ENCODE measurements at places on chromosomes 5 and 9.
A peak's percentile ranks its signal among the peaks of the same experiment; 100 is the strongest.

DNA sequence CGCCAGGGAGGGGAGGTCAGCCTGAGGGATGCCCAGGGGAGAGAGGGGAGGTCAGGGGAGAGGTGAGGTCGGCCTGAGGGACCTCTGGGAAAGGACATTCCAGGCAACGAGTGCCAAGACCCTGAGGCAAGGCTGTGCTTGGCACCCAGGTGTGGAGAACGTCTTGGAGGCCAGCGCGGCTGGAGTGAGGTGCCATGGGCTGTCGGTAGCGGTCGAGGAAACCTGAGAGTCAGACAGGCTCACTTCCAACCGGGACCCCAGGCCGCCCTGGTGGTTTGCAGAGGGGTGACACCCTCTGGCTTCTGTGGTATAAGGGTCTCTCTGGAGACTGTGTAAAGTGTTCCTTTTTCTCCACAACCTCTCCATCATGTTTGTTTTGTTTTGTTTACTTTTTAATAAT is 82.9 kb downstream of the CACNA1B start:
- no peak for DNase-seq

- no peak for DNase-seq
These were observed 62.9 kb downstream of the EFNA5 start for GRCh38 chr5:107607671-107608345.

- no peak for DNase-seq
These were observed 205.0 kb upstream of the DAPK1 start for GRCh38 chr9:87292449-87293191.

GRCh38 chr9:136151214-136151804 is 32.6 kb upstream of the TMEM250 start:
- DNase-seq: no peak

DNA sequence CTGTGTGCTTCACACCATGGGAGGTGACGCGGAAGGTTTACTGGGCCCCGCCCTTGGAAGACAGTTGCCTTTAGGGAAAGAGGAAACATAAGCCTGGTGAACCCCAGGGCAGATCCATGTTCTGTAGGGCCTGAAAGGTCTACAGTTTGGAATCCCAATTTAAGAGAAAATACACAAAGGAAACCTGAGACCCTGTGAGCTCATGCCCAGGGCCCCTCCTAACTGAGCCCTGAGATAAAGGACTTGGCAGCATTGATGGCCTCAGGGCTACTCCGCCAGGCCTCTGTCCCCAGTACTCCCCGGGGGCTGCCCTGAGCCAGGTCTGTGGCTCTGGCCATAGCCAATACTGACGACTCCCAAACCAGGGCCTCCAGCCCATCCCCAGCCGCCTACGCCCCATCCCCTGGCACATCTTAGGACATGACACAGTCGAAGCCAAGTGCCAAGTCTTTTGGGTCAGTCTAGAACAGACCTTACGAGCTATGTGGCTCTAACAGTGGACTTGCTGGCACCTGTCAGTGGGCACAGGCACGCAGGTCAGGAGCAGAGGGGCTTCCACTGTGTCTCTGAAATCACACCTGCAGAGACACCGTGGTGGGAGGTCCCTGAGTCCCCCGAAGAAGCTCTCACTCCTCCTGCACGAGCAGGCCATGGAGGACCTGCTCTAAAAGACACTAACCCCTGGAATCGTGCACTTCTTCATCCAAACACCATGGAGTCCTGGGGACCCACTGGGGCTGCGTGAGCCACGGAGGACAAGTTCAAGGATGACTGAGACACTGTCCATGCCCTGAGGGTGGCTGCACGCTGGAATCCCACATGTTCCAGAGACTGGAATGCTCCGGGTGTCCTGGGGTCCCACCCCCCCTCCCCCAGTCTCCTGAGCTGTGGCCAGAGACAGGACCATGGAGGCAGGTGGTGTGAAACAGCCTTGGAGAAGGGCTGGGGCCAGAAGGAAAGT is 40.3 kb upstream of the BARHL1 start:
- no peak for DNase-seq

DNA sequence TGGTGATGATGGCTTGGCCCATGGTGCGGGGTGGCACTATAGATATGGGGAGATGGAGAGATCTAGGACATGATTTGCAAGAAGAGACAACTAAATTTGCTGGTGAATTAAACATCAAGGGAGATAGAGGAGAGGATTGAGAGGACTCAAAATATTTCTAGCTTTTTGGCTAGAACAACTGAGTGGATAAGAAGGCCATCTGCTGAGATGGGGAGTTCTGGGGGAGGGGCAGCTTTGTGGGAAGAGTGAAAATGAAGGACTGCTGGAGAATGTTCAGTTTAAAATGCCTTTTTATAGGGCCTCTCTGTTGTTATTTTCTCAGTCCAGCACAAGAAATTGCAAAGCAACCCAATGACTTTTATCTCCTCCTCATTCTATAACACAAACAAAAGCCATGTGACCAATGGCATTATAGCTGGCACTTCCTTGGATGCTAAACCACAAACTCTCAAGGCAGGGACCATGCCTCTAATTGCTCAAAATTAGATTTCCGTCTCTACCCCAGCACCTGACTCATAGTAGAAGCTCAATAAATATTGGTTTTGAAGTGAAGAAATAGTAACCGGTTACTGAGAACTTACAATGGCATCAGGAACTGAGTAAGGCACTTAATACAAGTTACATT is 29.8 kb downstream of the JAKMIP2 start:
- no peak for DNase-seq

- DNase-seq: no peak
These were observed 42.6 kb upstream of the BICD2 start for GRCh38 chr9:92807031-92807756.

- DNase-seq: no peak
These were observed 6.8 kb upstream of the ANKRD33B start for GRCh38 chr5:10556893-10557746.

- DNase-seq: no peak
These were observed 168.5 kb downstream of the HSD17B3 start for GRCh38 chr9:96133321-96134021.

DNA sequence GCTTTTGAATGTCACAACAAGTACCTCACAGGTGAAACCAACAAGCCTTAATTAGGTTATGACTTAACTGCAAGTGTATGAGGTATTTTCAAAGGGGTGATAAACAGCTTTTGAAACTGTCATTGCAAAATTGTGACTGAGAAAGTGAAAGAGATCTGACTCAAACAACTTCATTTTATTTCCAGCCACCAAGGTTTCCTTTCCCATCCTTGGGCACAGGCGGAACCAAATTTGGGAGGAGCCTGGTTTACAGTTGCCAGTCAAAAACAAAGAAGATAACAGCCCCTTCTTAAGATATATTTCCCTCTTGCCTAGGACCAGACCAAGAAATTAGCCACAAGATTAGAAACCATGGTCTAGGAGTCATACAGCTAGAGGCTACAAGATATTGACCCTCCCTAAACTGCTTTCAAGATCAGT is 417.1 kb downstream of the CSNK1G3 start:
- DNase-seq: no peak

DNA sequence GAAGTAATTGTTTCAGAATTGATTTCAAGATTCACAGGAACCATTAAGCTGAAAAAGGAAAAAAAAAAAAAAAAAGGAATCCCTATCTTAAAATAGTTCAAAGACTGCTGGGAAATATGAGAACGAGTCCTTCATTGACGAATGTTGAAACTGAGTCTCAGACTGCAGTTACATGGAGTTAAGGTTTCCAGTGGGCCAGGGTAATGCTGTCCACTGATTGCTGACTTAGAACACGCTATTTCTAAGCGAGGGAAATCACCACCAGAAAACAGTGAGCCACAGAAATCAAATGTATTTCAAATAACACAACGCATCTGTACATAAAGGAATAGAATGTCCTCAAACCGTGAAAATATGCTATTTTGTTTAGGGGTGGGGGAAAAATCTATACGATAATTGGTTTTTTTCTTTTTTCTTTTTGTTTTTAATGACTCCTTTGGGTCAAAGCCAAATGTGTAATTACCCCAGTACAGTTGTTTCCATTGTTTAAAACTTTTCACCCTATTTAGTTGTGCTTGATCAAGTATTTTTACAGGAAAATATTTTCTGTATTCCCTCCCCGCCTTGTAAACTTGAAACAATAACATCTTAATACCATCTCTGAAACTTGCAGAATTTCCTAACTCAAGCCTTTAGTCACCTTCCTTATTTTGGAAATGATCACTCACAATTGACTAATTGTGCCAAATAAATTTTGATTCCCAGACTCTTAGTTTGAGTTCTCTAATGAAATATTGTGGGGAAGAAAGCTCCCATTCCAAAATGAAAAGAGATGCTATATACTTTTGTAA is 208.3 kb downstream of the MCTP1 start:
- DNase-seq: no peak

DNA sequence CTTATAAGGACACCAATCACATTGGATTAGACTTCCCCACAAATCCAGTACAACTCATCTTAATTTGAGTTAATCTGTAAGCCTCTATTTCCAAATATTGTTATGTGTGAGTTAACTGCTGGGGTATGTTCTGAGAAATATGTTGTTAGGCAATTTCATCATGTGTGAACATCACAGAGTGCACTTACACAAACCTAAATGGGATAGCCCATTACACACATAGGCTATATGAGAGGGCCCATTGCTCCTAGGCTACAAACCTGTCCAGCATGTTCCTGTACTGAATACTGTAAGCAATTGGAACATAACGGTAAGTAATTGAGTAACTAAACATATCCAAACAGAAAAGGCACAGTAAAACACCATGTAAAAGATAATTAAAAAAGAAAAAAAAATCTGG is 19.1 kb upstream of the ARSI start:
- no peak for DNase-seq

- DNase-seq: no peak
These were observed 34.3 kb upstream of the BARHL1 start for GRCh38 chr9:132547976-132548730.

- DNase-seq: no peak
These were observed 1.4 kb upstream of the KDM3B start for GRCh38 chr5:138351056-138351455.

DNA sequence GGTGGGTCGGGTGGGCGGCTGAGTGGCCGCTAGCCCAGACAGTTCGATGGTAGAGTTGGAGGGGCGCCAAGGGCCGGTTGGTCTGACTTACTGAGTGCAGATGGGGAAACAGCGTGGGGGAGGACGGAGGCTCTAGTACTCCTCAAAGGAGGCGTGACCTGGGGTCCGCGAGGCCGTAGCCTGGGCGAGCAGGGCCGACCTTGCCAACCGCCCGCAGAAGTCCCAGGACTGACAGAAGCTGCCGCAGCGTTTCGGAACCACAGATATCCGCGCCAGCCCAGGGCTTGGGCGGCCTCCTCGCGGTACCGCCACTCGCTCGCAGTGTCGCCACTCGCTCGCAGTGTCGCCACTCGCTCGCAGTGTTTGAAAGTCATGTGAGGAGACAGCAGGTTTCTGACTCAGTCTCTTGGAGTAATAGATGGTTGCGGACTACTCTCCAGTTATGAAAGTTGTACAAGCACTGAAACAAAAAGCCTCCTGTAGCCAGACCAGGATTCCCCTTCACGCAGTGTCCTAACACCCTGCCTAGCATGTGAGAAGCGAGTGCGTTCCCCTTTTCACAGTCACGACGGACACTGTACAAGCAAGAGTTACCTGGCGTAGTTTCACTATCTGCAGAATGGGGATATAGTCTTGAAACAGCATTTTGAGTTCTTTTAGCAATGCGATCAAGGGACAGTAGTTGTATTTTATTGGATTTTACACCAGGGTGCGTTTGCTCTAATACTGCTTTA is 674 bp downstream of the TMEM38B start:
- DNase-seq: peak; percentile 44
